Type B pancreatic cell (in vitro differentiated cells): ENCODE measurements at places on chromosomes 6 and 20. TPM values are rescaled to one million over a fixed set of nuclear protein-coding genes. Genes with fewer than 3 reads are reported as not detected.
A peak's percentile ranks its signal among the peaks of the same experiment; 100 is the strongest.

GRCh38 chr6:107115695-107116327 is 496 bp upstream of the BEND3 start:
- peak; percentile 81 for DNase-seq

GRCh38 chr6:33746651-33747100 is at the start of gene IP6K3:
TSS of gene IP6K3 (minus strand) at chr6:33746905. CDS start at chr6:33735476, 11,429 bp downstream.
- no peak for DNase-seq

DNA sequence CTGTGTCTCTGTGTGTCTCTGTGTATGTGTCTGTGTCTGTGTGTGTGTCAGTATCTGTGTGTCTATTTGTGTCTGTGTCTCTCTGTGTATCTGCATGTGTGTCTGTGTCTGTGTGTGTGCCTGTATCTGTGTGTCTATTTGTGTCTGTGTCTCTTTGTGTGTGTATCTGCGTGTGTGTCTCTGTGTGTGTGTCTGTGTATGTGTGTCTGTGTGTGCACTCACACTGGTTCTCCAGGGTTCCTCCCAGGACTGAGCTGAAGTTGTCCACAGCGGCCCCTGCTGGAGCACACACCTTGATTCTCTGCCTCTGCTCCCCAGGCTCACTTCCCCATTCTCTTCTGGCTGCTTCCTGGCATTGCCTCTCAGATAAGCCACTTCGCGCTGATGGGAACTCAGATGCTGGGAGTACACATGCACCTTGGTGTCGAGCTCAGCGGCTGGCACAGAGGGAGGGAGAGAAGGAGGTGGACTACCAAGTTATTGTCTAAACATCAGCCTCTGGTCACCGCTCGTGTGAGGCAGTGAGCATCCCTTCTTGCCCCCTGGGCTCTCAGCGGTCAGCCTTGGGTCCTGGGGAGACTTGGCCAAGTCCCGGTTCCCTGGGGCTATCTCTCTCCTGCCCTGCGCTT is 104.9 kb upstream of the NXT1 start:
- no peak for DNase-seq

Gene COL9A1
- 0.31 and 16.9 TPM in 2 replicates for total RNA-seq

DNA sequence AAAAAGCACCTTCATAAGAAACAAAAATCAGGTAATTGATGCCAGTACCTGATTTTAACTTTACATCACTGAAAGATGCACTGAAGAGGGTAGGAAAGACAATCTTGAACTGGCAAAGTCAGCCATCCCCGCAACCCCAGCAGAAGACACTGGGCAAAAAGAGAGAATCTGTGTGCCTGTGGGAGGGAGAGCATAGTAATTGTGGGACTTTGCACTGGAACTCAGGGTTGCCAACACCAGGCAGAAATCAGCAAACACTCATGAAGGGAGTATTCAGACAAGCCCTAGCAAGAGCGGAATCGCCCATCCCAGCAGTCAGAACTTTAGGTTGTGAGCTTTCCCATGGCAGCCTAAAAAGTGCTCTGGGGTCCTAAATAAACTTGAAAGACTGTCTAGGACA is 344.6 kb upstream of the GJE1 start:
- DNase-seq: no peak

GRCh38 chr6:161235776-161236633 is 37.9 kb downstream of the AGPAT4 start:
- no peak for DNase-seq

Gene PARD6B
- 27.7 and 50.0 TPM in 2 replicates for total RNA-seq

Gene ERVFRD-1
- not detected in 2 replicates for total RNA-seq

- DNase-seq: no peak
Observed at GRCh38 chr6:30752157-30752927, 8.0 kb upstream of the IER3 start.

GRCh38 chr6:163373240-163373639 is 41.3 kb upstream of the QKI start:
- DNase-seq: no peak

- DNase-seq: no peak
Observed at GRCh38 chr6:5315881-5316280, 54.6 kb downstream of the FARS2 start.

DNA sequence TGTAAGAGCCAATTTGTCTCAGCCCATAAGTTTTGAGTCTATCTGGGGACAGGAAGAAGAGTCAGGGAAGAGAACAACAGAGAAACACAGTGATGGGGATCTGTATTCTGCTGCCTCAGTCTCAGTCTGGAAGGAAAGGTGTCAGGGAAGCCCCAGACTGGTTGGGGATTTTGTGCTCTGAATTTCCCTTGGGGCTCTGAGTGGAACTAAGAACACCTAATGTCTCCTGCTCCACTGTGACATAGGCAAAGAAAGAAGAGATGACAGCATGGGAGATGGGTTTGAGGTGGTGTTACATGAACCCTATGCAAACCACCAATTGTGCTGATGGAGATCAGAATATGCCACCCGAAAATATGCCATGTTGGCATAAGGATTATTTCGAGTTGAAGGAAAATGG is 139.5 kb upstream of the MYLIP start:
- no peak for DNase-seq

Gene MCM9
- total RNA-seq: 16.6 and 19.6 TPM in 2 replicates

GRCh38 chr6:29553268-29554057 is 6.1 kb downstream of the UBD start:
- no peak for DNase-seq

- no peak for DNase-seq
Observed at GRCh38 chr6:46781478-46782378, 11.5 kb upstream of the MEP1A start.

Gene XKR7
- total RNA-seq: 4.2 and 4.9 TPM in 2 replicates

DNA sequence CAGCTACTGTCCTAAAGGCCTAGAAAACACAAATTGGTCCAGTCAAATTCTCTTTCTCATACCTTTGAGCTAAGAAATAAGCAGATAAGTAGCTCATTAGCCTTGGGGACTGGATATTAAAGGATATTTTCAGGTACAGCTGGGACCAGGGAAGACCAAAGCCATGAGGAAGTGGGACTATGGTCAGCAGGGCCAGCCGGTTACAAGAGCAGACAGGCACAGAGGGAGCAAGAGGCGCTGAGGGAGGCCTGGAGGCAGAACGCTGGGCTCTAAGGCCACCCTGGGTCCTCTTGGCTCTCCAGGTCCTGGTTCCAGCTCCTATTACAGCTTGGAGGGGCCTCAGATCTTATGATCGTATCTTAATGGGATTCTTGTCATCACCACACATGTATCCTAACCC is 88.5 kb upstream of the KCNK16 start:
- DNase-seq: no peak

DNA sequence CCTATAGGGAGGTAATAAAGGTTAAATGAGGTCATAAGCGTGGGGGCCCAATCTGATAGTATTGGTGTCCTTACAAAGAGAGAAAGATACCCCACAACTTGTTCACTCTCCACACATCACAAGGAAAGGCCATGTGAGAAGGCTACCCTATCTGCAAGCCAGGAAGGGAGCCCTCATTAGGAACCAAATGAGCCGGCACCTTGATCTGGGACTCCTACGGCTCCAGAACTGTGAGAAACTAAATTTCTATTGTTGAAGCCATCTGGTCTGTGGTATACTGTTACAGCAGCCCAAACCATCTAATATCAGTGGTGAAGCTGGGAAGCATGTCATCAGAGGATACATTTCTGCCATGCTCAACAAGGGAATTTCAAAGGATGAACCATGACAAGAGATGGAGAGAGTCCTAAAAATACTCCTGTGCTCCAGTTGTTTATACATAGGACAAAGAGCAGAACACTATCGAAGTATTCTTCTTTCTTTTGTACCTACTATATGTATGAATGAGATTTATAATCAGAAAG is 10.4 kb downstream of the COX7A2 start:
- no peak for DNase-seq

GRCh38 chr6:140062043-140063020 is 687.9 kb upstream of the CITED2 start:
- DNase-seq: no peak

DNA sequence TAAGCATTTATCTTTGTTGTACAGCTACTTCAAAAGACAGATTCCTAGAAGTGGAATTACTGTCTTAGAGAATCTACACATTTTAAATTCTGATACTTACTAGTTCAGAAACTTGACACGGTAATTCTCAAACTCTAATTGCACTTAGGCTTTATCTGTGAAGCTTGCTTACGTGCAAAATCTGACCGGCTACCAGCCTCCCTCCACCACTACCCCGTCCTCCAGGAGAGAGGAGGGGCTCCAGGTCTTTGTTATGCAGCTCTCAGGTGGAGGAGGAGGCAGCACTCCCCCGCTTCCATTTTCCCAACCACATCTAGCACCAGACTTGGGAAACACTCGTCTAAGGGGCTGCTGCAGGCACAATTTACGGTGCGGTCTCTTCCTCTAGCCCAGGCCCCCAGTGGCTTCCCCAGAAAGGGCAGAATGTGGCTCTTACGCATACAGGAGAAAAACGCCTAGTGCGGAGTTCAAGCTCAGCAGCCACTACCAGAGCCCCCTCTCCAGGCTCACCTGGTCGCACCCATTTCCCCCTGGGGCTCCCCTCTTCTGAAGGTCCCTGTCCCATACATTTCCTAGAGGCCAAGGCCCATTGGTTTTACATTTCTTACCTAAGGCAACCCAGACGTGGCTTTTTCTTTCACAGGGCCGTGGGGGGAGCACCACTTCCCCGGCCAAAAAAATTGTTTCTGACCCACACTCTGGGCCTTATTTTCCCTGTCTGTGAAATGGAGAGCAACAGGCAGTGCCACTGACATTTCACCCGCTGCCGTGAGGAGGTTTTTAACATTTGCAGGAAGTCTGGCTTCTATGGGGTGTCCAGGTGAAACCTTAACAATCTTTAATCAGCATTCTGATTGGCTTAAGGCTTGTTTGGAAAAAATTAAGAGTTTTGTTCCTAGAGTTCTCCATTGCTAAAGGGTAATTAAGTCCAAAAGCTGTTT is 1.6 kb upstream of the TGIF2 start:
- DNase-seq: no peak

Gene MUC22
- total RNA-seq: 1.6 and 4.9 TPM in 2 replicates

GRCh38 chr6:22098601-22099031 is 198.2 kb downstream of the PRL start:
- no peak for DNase-seq

GRCh38 chr20:58008866-58009265 is 219.6 kb downstream of the ANKRD60 start:
- no peak for DNase-seq

GRCh38 chr6:140043357-140043756 is 668.9 kb upstream of the CITED2 start:
- DNase-seq: no peak

- DNase-seq: no peak
Observed at GRCh38 chr20:46268131-46268614, 40.1 kb downstream of the CDH22 start.

DNA sequence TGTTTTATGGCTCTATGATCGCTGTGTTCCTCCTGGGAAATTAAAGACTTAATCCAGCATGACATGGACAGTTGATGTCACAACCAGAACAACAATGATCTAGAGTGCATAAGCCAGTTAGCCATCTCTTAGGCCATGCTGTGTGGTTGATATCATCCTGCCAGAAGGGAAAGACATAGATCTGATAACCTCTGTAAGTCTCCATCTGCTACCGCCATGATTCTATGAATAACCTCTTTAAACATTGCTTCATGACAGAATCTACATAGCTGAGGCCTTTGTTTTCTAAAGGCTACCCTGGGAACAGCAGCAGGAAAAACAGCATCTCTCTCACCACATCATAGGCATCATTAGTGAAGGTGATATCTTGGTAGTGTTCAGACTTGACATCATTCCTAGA is 117.6 kb upstream of the PHACTR1 start:
- no peak for DNase-seq

- DNase-seq: no peak
Observed at GRCh38 chr6:36926708-36927513, 27.6 kb upstream of the PI16 start.

GRCh38 chr6:67252663-67253062 is 1382.4 kb upstream of the ADGRB3 start:
- DNase-seq: no peak

DNA sequence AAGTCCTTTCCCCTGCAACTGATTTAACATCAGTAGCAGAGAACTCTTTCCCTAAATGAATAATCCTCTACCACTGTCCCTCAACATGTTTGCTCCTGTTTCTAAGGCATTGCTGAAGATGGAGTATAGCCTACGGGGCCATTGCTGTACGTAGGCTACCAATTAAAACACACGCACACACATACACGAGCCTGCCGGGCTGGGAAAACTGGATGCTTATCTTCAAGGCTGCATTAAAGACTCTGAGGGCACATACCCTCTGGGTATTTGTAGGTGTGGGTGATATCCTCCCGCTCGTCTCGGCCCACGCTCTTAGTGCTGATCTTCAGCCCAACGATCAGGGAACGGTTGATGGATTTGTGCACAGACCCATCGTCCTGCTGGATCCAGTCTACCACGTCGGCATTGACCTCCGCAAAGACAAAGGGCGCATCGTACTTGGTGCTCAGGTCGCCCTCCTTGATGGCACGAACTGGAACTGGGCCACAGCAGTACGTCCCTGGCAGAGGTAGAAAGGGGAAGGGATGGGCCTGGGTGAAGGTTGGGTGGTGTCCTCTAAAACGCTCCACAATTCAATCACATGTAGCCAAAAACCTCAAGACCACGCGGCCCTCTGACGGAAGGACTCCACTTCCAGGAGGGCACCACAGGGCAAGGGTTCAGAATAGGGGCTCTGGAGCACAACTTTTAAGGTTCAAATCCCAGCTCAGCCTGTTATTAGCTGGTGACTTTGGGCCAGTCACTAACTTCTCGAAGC is 25.7 kb downstream of the TGM2 start:
- DNase-seq: no peak

Gene ADAT2
- 5.2 and 10.3 TPM in 2 replicates for total RNA-seq

DNA sequence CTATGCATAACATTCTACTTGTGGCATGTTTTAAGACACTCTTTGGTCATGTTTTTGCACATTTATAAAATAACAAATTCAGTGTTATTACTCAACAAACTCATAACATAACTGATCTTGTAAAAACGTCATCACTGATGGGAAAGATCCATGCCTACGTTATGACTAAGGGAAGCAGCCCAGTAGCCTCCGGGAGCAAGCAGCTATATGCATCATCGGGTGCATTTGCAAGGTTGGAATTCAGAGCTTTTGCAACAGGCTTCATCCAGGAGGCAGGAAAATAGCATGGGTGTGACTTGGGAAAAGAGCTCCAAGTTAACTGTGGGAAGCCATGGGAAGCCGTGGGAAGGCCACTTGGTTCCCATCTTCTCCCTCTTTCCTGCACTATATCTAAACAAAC is 271.6 kb upstream of the SGK1 start:
- DNase-seq: no peak

Gene TFAP2B
- 11.6 and 75.5 TPM in 2 replicates for total RNA-seq

- no peak for DNase-seq
Observed at GRCh38 chr6:1312473-1313367, 822 bp downstream of the FOXQ1 start.

GRCh38 chr6:30465595-30466306 is 23.6 kb upstream of the HLA-E start:
- DNase-seq: no peak

DNA sequence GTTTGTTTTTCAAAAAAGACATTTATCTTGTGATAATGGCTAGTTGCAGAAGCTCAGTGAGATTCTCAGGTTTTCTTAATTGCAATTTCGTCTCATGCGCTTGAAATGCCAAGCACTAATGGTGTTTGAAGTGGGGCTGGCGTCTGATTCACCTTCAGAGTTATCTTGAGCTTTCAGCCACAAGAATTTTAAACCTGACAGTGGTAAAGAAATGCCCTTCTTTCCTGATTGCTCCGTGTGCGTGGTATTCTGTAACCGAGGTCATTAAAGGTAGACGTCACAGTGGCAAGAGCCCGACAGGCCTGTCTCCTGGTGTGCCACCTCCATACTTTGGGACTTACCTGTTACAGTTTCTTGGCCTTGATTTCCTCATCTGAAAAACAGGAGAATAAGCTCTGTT is 126.5 kb upstream of the QKI start:
- DNase-seq: no peak

- no peak for DNase-seq
Observed at GRCh38 chr20:46945465-46945864, 50.8 kb downstream of the EYA2 start.

- peak; percentile 24 for DNase-seq
Observed at GRCh38 chr6:170132011-170132521, 158.8 kb downstream of the DLL1 start.
